Activated CD4-positive, alpha-beta T cell treated with anti-CD3 and anti-CD28 coated beads for 1 hour (primary cell): ENCODE measurements at places on chromosomes 6 and 20.

- no peak for DNase-seq
These were observed 26.0 kb downstream of the PACRG start for GRCh38 chr6:162753775-162754174.

- no peak for DNase-seq
These were observed 83.4 kb downstream of the REV3L start for GRCh38 chr6:111399626-111400025.

GRCh38 chr6:4466769-4467480, 309.3 kb upstream of the CDYL start:
- no peak for DNase-seq

- no peak for DNase-seq
These were observed 21.1 kb upstream of the TOP1 start for GRCh38 chr20:41007481-41007880.

- DNase-seq: no peak
These were observed 50.3 kb downstream of the WDR27 start for GRCh38 chr6:169651498-169651897.

- no peak for DNase-seq
These were observed 292.0 kb upstream of the ARID1B start for GRCh38 chr6:156485150-156485549.

- no peak for DNase-seq
These were observed 62.0 kb upstream of the PAX1 start for GRCh38 chr20:21643417-21643816.

DNA sequence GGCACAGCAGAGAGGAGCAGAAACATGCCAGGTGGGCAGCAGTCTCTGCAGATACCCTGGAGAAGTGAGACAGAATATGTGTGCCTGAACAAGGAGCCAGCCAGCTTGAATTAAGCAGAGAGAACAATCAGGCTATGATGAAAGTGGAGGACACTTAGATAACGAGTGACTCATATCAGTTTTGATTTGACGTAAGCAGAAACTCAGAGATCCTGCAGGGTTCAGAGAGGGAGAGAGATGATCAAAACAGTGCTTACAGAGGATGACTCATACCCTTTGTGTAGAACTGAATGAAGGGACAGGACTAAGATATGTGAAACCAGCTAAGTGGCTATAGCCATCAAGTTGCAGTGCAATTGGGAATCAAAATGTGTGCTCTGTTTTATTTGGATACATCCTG, 300.7 kb downstream of the TENT5A start:
- no peak for DNase-seq

DNA sequence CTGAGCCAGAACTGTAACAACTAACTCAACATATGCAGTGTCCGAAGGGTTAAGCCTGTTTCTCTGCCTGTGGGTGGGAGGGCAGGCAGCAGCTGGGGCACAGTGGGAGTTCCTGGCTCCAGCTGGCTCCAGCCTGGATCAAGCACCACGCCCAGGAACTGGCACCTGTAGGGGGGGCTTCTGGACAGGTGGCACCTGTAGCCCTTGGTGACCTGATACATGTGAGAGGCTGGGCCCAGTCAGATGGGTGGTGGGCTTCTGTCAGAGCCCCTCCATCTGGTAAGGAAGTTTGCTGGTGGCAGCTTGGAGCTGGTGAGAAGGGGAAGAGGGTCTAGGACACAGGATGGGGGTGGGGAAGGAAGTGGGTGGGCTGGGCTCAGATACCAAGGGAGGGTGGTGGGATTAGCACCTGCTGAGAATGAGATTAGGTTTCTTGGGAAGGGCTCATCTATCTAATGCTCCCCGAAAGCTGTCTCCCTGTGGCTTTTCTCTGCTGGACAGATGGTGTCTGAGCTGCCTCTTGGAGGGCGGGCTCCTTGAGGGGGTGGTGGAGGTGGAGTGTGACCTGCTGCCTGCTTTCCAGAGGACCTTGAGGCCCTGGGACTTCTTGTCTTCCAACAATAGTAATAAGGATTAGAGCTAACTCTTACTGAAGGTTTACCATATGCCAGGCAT, 28.5 kb downstream of the BCL2L1 start:
- DNase-seq: no peak

GRCh38 chr20:46137816-46138215, 19.7 kb downstream of the CD40 start:
- DNase-seq: no peak

DNA sequence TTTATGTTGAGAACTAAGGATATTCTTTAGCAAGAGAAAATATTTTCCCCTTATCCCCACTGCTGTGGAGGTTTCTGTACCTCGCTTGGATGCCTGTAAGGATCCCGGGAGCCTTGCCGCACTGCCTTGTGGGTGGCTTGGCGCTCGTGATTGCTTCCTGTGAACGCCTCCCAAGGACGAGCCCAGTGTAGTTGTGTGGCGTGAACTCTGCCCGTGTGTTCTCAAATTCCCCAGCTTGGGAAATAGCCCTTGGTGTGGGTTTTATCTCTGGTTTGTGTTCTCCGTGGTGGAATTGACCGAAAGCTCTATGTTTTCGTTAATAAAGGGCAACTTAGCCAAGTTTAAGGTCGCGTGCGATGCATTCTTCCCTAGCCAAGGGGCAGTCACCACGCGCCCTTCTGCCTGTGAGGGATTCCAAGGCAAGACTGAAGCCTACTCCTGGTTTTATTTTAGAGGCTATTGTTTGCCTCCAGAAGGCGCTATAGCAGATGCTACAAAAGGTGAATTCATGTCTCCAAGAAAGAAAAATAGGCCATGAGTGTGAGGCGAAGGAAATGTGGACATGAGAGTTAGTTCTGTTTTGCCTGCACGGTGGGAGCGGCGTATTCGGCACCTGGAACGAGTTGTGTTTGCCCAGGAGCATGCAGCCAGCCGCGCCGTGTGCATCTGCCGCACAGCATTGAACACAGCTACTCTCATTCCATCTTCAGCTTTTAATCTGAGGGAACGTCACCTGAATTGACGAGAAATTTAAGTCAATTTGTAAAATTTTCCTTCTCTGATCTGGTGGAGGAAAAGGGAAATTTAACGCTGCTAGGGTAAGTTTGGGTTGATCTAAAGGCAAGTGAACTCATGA, 40.3 kb upstream of the IRF4 start:
- DNase-seq: no peak

- DNase-seq: no peak
These were observed 80.7 kb upstream of the MAFB start for GRCh38 chr20:40769677-40770285.

DNA sequence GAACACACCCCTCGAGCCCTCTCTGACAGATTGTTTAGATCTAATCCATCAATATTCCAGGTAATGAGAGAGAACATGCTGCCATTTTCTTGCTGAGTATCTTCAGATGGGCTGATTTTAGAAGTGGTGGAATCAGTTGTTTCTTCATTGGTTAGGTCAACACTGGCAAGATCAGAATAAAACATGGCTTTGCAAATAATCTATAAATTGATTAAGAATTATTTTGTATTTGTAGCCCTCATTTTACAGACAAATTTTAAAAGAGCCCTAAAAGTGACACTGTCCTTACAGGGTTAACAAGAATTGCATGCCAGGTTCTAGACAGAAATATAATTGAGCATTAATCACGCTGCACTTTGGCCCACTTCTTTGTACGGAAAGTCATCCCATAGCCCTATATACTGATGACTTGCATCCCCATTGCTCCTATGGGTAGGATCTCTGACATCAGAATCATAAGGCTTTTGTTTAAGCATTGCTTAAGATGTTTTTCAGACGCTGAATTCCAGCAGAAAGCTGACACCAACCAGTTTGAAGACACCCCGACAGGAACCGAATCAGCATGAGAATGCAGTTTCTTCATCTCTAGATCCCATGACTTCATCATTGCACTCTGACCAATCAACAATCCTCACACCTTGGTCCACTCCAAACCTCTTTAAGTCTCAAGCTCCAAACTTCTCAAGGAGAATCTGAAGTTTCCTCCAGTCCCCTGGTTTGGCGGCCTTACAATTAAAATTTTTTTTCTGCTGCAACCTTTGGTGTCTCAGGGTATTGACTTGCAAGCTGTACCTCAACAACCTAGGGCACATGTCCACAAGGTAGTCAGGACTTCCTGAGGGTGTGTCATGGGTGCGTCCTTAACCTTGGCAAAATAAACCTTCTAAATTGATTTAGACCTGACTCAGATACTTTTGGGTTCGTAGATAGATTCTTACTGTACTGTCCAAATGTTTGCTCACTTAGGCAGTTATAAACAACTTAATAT, 7.8 kb downstream of the TDP2 start:
- no peak for DNase-seq

- DNase-seq: no peak
These were observed 25.9 kb upstream of the EFHC1 start for GRCh38 chr6:52394251-52394666.

DNA sequence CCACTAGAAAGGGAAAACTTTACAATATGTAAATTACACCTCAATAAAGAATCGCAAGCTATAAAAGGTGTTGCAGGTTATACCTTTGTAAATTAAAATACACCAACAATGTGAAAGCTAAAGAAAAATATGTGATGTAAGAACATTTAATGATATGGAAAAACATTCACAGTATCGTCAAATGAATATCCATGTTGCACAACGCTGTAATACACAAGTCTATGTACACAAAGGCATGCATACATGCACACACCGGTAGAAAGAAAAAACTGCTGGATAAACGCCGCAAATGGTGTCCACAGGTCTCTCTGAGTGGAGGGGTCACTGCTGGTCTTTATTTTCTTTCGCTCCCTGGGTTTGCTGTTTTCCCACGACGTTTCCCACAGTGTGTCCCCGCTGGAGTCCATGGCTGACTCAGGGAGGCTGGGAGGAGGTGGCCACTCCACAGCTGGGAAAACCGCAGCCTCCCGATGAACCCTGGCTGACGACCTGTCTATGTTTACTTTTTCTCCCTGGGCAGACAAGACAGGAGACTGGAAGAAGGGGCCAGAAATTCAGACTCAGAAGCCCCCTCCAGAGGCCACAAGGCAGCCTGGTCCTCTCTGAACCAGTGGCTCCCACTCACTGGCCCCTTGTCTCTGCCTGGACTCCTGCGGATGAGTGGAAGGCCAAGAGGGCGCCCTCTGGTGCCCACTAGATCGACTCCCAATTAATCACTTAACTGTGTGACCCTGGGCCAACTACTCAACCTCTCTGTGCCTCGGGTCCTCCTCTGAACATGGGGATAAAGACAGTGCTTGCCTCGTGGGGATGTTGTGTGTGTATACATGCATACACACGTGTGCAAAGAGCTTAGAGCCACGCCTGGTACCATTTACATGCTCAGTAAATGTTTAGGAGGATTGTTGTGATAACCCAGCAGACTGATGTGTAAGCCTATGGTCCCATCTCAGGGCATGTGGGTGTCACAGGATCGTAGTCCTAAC, 12.8 kb upstream of the BPI start:
- DNase-seq: no peak

- DNase-seq: no peak
These were observed 423.2 kb upstream of the JARID2 start for GRCh38 chr6:14822679-14823078.

DNA sequence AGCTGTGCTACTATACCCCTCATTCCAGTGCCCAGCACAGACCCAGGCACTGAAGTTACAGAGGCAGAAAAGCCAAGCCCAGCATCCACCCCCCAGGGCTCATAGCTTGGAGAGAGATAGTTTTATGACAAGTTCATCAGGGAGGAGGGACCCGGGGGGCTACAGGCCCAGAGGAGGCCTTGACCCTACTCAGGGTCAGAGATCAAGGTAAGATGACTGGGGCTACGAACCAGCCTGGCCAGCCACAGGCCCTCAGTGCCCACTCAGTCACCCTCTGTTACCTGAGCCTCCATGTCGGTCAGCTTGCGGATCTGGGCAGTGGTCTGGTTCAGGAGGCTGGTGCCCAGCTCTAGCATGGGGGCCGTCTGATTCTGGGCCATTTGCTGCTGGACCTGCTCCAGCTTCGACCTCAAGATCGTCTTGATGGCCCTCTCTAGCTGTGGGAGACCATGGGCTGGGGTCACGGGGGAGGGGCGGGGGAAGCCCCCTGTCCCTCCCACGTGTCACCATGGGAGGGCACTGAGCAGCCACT, 26.1 kb downstream of the ANGPT4 start:
- no peak for DNase-seq

DNA sequence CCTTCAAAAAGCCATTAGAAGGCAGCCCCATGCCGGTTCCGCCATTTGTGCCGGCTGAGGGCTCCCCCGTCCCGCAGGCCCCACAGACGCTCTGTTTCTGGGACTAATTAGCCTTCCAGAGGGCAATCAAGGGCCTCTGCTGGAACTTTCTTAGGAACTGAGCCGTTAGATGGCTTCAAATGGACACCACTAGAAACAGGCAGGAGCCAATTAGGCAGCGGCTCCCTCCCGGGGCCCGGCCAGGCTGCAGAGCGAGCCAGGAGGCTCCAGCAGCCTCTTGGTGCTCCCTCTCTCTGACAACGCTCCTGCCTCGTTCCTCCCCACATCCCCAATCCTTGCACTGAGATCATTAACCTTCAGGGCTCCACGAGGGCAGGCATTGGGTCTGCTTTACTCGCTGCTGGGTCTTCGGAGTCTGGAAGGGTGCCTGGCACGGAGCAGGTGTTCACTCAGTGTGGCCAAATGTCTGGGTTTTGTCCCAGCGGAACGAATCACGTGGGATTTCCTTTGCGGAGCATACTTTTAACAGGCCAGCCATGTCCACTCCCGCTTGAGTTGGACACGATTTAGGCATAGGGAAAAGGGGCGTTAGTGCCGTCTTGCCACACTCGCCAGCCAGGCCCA, 98.3 kb downstream of the TMEM242 start:
- no peak for DNase-seq

DNA sequence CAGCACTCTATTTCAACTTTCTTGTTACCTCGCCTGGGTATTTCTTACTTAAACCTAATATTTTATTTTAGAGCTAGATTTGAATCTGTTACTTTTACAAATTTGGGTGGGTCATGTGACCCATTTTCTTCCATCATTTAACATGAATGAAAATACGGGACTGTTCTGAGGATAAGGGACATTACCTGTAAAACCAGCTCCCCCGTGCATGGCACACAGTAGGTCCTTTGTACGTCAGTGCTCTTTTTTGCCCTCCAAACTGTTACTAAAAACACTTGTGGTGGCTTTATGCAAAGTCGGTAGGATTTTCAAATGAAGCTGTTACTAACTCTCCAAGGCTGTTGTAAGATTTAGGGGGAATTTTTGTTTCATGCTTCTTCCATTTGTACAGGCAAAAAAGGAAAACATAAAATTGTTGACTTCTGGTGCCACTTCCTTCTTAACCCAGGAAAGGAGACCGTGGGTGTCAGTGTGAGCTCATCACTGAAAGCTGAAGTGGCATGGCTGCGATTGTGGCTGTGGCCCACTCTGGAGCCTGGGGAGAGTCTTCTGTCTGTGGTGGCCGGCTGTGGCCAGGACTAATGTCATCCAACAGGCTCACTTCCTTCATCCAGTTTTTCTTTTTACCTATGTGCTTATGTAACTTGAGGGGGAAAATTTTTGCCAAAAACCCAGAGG, 40.2 kb upstream of the PXDC1 start:
- no peak for DNase-seq

DNA sequence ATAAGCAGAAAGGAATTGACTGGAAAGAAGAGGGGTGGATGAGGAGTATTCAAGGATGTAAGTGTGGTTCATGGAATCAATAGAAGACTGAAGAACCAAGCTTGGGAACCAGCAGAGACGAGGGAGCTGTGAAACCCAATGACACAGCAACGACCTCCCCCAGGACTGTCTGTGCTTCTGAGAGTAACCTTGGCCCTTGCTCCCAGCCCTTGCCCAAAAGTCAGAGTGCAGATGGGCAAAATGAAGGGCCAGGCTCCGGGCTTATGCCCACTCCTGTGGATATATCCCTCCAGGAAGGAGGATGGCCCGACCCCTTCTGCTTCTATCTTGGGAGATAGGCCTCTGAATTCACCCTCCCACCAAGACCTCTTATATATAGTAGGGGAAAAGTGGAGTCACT, 24.9 kb downstream of the FAM50B start:
- DNase-seq: no peak
